Kidney (tissue), 22 donors: ENCODE measurements at places on chromosomes 16 and 17. TPM values are rescaled to one million over a fixed set of nuclear protein-coding genes. Genes with fewer than 3 reads are reported as not detected.
A peak's percentile ranks its signal among the peaks of the same experiment; 100 is the strongest.

GRCh38 chr16:89290887-89291286, 73.4 kb downstream of the ZNF778 start:
- peak; percentile 59 for DNase-seq

DNA sequence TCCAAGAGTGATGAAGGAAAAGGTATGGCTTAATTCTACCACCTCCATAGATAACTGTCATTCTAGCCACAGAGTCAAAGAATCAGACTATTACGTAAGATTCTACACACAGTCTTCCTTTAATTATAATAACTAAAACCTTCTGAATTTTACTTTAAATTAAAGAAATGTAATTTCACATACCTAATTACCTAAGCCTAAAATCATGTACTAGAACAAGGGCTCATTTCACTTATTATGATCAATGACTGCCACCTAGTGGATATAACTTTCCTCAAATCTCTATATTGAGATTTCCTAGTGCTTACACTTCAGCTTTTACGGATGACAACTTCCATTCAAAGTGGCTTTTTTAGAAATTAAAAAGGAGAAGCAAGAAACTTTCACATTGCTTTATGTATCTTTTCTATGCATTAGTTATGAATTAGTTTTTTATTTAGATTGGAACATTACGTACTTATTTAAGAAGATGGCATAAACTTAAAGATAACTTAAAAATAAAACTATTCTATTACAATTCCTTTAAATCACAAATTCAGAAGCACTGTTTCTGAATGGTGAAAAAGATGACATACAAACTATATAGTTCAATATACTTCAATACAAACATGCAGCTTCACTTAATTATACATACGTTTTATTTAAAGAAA, 18.2 kb upstream of the ABCA10 start:
- DNase-seq: no peak

KRTAP17-1 gene
- not detected for total RNA-seq

DNA sequence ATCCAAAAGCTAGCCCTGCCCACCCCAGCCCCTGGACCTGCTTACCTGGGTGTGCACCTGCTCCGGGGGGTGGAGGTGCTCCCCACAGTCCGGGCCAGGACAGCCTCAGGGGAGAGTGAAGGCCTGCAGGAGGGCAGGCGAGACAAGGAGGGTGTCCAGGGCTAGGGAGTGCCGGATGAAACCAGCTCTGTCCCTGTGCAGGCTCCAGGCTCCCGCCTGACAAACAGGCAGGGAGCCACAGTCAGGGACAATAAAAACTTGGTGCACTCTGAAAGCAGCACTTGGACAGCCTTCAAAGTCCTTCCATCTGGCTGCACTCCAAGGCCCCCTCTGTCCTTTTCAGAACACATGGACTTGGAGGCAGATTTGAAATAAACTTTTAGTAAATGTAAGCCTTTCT, 3.9 kb downstream of the PAQR4 start:
- no peak for DNase-seq

- peak; percentile 34 for DNase-seq
These were observed 31.2 kb upstream of the CD300E start for GRCh38 chr17:74654742-74655141.

DNA sequence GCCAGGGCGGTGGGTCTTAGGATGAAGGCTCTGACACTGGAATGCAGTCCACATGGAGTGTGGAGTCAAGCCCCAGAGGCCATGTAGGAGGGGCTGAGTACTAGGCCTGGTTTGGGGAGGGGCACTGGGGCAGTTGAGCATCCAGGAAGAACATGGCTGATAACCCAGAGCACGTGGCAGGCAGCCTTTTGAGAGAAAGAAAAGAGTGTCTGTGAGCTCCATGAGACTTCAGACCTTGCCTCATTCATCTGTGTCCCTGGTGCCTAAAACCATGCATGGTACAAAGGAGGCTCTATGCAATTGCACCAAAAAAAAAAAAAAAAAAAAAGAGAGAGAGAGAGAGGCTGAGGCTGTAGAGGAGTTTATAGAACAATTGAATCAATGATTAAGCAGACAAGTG, 14.6 kb downstream of the SLC46A1 start:
- DNase-seq: no peak

PCGF2 gene
- 62.2 TPM for total RNA-seq

DNA sequence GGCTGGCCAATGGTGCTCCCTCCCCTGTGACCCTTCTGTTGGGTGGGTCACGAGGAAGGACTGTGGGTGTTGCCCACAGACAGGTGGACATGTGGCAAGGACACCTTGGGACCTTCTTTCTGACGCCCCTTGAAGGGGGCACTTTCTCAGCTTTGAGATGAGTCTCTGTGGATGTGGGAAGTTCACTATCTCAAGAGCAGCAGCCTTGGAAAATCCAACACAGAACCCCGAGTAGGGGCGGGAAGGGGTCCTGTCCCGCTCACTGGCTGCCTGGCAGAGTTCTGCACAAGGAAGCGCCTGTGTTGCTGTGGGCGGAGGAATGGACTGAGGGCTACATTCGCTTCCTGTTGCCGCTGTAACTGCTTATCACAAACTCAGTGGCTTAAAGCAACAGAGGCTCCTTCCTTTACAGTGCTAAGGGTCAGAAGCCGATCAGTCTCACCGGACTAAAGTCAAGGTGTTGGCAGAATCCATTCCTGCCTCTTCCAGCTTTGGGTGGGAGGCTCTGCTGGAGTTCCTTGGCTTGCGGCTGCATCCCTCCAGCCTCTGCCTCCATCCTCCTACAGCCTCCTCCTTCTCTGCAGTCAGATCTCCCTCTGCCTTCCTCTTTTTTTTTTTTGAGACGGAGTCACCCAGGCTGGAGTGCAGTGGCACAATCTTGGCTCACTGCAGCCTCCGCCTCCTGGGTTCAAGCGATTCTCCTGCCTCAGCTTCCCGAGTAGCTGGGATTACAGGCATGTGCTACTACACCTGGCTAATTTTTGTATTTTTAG, 305.2 kb downstream of the SEC14L1 start:
- DNase-seq: no peak

HEATR9 gene
- 0.16 TPM for total RNA-seq

ASPSCR1 gene
- total RNA-seq: 35.2 TPM

WNT3 gene
- total RNA-seq: 0.38 TPM

- no peak for DNase-seq
These were observed 2.4 kb upstream of the TTLL6 start for GRCh38 chr17:48819466-48819865.

DNA sequence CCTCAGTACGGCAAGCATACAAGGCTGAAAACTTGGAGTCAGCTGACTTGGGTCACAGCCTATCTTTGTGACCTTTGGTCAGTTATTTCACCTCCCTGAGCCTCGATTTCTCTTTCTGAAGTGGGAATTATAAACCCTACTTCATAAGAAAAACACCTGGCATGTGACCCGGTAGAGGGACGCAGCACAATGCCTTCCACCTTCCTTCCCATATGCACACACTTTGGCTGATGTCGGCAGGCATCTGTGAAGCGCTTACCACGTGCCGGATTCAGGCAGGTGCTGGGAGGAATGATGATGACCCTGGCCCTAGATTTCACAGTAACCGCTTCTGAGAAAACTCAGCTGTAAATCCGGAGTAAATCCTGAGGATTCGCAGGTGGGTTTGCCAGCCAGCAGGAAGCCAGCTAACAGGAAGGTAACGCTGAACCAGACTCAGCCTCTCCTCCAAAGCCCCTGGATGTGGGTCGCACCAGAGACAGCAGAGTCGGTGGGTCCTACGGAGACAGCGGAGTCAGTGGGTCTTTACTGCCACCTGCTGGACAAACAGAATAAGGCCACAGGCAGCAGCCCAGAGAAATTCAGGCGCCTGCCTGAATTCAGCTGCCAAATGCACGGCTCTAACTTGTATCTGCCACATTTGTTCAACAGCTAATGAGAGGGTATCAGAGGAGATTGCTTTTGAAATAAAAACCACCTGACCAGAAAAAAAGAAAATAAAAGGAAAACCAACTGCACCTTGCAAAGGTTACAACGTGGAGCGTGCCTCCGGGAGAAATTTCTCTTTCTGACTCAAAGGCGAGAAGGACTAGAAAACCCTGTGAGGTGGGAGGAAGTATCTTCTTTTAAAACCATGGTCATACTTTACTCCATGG, 16.6 kb downstream of the COPRS start:
- DNase-seq: peak; percentile 88

LDHD gene
- total RNA-seq: 14.7 TPM

DNA sequence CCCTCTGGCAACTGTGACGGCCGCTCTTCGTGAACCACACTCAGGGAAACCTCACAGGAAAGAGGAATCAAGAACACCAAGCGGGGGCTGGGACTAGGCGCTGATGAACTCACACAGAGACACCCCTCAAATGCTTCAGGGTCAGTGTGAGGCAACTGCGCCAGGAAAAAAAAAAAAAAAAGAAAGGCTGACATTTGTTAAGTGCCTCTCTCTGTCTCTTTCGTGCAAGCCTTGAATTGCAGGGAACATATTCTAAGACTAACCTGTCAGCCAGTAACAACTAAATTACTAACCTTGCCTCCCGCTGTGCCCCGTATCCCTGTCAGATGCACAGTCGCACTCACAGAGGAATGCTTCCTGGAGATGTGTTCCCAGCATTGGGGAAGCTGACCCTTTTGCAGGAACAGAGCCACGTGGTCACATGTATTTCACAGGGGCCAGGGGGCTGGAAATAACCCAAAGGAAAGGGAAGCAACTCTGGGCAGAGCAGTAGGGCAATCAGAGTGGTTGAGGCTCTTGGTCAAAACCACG, 247.8 kb downstream of the XYLT1 start:
- DNase-seq: no peak

DNAH17 gene
- total RNA-seq: 0.09 TPM

DNA sequence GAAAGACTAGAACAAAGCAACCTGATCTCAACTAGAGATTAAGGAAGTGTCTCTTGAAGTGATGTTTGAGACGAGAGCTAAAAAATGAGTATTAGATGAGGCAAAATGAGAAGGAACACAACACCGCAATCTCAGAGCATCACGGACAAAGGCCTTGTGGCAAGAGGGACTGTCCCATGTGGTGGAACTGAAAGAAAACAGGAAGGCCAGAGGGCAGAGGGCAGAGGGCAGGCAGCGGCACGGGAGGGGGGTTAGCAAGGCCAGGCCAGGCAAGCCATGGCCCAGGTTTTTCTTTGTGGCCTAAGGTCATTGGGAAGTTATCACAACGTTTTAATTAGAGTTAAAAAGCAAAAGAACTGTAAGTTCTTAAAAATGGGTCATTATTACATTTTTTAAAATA, 22.5 kb downstream of the RPA1 start:
- DNase-seq: no peak

RNF43 gene
- 9.5 TPM for total RNA-seq

CCL7 gene
- not detected for total RNA-seq

DNA sequence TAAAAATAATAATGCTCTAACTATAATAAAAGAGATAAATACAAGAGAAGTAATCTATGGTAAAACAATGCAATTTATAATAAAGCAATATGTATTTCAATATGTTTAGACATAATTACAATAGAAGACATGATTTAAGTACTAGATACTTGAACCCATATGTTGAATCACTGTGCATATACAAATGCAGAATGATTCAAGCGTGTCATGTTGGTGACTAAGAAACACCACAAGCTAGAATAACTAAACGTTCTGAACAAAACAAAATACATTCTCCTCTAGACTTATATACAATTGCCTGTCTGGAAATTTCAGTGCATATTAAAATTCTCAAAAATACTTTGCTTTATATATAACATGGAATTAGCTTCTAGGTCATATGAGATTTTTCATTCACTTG, 11.2 kb downstream of the TADA2A start:
- DNase-seq: no peak

- no peak for DNase-seq
These were observed 16.0 kb downstream of the CENPX start for GRCh38 chr17:82006468-82007227.

DNA sequence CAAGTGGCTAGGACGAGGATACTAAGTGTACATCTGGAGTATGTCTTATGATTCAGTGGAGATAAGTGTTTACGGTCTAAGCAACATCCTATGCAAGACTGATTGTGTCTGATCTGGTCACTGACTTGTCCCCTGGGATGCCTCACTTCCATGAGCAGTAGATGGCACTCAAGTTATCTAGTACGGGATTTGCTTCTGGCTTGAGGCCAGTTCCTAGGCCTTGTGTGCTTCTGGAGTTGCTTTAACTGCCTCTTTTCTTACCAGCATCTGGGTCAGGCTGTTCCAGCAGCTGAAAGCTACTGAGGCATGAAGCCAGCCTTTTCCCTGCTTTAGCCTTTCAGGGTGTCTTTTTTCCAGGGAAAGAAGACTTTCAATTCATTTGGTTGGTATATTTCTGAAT, 23.0 kb downstream of the SUPT6H start:
- peak; percentile 58 for DNase-seq

GRCh38 chr16:83023640-83024039, 396.9 kb downstream of the CDH13 start:
- no peak for DNase-seq

SLC16A3 gene
- total RNA-seq: 85.7 TPM

TTLL6 gene
- total RNA-seq: 2.3 TPM

RNF222 gene
- not detected for total RNA-seq

DNA sequence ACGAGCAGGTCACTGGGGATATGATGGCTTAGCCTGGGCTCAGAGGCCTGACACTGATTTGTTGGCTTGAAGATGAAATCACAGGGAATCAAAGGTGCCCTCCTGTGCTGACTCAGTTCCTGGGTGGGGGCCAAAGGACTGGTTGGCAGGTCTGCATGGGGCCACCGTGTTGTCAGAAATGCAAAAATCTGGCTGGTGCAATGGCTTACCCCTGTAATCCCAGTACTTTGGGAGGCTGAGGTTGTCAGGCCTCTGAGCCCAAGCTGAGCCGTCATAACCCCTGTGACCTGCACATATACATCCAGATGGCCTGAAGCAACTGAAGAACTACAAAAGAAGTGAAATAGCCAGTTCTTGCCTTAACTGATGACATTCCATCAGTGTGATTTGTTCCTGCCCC, 314.2 kb downstream of the WWOX start:
- no peak for DNase-seq

GRCh38 chr17:70078994-70079531, 4.0 kb downstream of the KCNJ16 start:
- no peak for DNase-seq

- DNase-seq: no peak
These were observed 99.1 kb upstream of the RBBP6 start for GRCh38 chr16:24440306-24440705.

TNFSF13 gene
- total RNA-seq: 99.2 TPM

DNA sequence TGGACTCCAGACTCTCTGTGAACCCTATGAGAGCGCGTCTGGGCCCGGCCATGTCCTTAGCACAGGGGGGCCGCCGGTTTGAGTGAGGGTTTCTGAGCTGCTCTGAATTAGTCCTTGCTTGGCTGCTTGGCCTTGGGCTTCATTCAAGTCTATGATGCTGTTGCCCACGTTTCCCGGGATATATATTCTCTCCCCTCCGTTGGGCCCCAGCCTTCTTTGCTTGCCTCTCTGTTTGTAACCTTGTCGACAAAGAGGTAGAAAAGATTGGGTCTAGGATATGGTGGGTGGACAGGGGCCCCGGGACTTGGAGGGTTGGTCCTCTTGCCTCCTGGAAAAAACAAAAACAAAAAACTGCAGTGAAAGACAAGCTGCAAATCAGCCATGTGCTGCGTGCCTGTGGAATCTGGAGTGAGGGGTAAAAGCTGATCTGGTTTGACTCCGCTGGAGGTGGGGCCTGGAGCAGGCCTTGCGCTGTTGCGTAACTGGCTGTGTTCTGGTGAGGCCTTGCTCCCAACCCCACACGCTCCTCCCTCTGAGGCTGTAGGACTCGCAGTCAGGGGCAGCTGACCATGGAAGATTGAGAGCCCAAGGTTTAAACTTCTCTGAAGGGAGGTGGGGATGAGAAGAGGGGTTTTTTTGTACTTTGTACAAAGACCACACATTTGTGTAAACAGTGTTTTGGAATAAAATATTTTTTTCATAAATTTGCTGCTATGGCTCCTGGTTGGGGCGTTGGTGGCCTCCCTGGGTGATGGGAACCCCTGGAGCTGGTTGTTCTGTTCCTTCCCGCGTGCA, 23.1 kb downstream of the STAT5A start:
- peak; percentile 95 for DNase-seq

GRCh38 chr16:13392341-13392740, 490.9 kb downstream of the SHISA9 start:
- DNase-seq: no peak
